ENCODE measurements at places on chromosomes 7 and 10.

GRCh38 chr10:95588025-95588424, 26.9 kb upstream of the SORBS1 start:
- no peak for DNase-seq

DNA sequence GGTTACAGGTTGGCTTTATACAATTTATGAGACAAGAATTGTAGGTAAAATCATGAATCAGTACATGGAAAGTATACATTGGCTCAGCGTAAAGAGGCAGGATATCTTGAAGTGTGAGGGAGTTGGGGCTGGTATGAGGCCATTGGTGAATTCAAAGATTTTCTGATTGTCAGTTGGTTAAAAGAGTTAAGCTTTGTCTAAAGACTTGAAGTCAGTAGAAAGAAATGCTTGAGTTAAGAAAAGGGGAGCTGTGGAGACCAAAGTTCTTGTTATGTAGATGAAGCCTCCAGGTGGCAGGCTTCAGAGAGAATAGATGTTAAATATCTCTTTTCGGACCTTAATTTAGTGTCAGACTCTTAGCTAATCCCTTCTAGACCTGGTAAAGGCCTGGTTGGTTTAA, 341.0 kb downstream of the GALNT17 start:
- DNase-seq = no peak

GRCh38 chr10:60427709-60428386, 38.2 kb upstream of the ANK3 start:
- DNase-seq = no peak

DNA sequence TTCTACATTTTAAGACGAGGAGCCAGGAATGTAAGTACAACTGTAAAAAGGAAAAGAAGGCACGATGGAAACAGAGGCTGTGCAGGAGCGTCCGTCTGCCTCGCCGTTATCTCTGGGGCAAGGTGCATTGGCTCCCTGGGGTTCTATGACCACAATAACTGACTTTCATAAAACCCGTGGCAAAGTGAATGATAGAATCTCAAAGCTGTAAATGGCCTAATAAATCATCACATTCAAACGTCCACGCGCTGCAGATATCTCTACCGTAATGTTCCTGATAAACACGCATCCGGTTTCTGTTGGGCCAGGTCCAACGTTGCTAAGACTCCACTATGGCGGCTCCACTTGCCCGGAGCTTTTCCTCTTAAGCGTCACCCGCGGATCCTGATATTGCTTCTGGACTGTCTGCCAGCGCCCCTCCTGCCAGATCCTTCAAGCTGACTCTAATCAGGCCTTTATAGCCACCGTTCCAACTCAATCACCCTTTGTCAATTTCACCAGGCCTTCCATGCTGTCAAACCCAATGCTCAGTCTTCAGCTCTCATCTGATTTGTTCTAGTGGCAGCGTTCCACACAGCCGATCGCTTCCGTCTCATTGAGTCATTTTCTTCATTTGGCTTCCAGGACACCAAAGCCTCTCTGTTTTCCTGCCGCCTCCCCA, 265.6 kb upstream of the FOXK1 start:
- peak; percentile 12 for DNase-seq

GRCh38 chr7:4302203-4302905, 379.7 kb upstream of the FOXK1 start:
- no peak for DNase-seq

- no peak for DNase-seq
Measured at GRCh38 chr7:41566581-41566980, 136.3 kb downstream of the INHBA start.

DNA sequence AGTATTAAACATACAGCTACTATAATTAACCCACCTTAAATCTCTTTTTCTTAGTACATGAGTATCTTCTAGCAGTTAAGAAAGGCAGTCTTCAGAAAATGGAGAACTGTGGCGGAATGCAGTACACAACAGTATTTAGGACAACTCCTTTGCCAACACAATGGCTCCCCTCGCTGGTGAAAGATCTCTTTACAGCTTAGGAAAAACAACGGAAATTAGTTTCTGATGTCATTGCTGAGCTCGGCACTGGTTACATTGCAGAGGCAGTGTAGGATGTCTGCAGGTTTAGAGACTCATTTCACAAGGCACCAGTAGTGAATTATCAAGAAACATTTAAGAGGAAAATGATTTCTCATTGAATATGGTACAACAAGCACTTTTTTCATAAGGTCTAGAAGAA, 43.4 kb downstream of the GLRX3 start:
- DNase-seq = no peak

GRCh38 chr7:30785786-30786185, 14.6 kb downstream of the MINDY4 start:
- no peak for DNase-seq

DNA sequence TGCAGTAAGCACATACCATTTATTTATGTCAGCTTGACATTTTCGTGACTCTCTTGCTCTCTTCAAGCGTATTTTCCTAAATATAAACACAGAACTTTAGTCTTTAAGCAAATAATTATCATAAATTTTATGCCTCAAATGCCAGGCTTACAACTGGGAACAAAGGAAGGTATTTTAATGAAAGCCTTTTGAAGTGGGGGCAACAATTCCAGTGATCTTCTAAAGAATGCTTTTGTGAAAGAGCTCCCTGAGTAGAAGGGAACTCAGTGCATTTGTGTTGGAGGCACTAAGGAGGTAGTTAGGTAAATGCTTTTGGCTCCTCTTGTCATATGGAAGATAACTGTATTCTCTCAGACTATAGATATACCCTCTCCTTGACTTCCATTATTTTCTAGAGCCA, 104.9 kb downstream of the VPS50 start:
- no peak for DNase-seq

DNA sequence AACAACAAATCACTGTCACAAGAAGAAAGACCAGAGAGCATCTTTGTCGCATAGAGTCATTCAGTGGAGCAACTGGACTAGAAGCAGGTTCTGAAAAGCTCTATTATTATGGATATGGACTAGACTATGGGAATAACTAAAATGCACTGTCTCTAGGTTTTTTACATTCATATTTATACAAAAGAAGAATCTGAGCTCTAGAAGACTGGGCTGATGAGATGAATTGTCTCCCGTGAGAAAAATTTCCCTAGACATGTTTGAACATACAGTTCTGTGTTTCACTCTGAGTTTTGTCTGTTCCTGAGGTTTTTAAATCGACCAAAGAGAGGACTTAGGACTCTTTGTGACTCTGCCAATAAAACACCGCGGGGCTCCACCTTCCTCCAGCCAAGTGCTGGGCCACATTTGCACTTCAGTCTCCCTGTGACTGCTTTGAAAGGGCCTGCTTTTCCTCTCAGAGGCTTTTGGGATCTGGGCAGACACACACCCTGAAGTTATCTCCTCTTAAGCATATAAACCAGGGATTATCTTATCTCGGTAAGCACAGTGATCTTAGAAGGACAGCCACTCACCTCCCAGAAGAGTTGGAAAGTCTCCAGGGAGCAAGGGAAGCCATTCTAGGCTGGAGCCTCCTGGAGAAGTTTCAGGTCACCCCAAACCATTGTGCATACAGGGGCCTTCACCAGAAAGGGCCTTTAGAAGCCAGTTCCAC, 101.0 kb upstream of the JCAD start:
- DNase-seq = no peak

DNA sequence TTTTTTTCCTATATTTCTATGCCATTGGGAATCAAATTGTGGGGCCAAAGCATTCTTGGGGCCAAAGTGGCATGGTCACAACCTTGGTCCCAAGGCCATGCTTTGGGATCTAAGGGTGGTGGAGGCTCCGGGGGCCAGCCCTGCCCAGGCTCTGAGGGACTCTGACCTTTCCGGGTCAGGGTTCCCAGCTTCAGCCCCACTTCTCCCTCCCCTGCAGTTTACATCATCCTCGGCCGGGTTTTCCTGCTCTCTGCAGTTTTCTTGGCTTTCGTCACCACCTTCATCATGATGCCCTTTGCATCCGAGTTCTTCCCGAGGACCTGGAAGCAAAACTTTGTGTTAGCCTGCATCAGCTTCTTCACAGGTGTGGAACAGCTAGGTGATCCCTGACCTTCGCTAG, 8.5 kb downstream of the TMEM225B start:
- no peak for DNase-seq

GRCh38 chr7:3592401-3593134, 291.5 kb downstream of the SDK1 start:
- peak; percentile 75 for DNase-seq

GRCh38 chr10:78361031-78361430, 327.4 kb downstream of the RPS24 start:
- no peak for DNase-seq

- no peak for DNase-seq
Measured at GRCh38 chr7:3282457-3282856, 18.6 kb upstream of the SDK1 start.

DNA sequence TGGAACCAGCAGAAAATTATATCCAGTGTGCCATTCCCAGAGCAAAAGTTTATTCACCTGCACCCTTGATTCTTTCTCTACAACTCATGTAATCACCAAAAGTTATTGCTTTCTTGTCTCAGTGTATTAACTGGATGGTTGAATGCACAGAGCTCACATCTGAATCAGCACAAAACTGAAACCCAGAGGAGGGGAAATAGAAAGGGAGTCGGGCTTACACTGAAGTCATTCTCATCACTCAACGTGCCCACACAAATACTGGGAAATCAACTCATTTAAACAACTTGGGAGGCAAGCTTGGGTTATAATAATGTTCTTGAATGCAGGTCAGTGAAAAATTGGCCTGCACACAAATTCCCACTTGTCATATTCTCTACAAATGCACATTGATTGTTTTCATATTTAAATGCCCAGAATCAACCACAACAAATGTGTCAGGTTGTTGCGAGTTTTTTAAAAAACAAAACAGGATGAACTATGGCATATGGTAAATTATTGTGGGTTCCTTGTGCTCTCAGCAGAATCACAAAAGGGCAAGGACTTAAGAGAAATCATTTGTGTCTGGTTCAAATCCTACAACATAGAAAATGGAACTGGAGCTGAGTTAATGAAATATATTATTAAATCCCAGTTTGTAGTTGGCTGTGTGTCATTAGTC, 125.9 kb upstream of the NOBOX start:
- DNase-seq = no peak

GRCh38 chr10:83957168-83957947, 182.0 kb upstream of the GHITM start:
- DNase-seq = no peak

- DNase-seq = no peak
Measured at GRCh38 chr10:90363799-90364483, 493.9 kb downstream of the HTR7 start.

GRCh38 chr10:33046792-33047191, 88.8 kb upstream of the ITGB1 start:
- DNase-seq = no peak

DNA sequence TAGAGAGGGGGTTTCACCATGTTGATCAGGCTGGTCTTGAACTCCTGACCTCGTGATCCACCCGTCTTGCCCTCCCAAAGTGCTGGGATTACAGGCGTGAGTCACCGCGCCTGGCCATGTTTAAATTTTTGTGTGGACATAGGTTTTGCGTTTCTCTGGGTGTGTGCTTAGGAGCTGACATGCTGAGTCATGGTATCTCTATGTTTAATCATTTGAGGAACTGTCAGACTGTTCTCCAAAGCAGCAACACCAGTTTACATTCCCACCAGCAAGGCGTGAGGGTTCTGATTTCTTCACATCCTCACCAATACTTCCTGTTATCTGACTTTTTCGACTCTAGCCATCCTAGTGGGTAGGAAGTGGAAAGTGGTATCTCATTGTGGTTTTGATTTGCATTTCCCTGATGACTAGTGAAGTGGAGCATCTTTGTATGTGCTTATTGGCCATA, 153.7 kb downstream of the DNAJB6 start:
- no peak for DNase-seq

GRCh38 chr10:10471758-10472157, 545.9 kb upstream of the CELF2 start:
- no peak for DNase-seq

DNA sequence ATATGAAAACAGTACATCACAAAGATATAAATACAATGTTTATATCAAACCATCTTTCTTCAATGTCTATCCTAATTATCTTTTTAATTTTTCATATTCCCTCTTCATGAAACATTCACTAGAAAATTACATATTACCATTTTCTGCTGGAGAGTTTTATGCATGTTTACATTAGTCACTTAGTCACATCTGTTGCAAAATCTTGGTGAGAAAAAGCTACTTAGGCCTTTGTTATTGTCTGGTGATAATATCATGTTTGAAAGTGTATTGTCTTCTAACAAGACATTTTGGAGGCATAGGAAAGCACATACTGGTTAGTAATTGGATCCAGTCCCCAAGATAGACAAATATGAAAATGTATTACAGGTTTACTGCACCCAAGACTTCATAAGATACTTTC, 163.6 kb downstream of the GNAI1 start:
- DNase-seq = no peak

- no peak for DNase-seq
Measured at GRCh38 chr10:131876508-131876907, 24.3 kb upstream of the PPP2R2D start.

GRCh38 chr7:149666360-149666945, 106.9 kb downstream of the ZNF467 start:
- no peak for DNase-seq

Data from NCI-H1417 treated with DMSO at 0.1 percent for 48 hours (cell line).